ENCODE measurements at places on chromosomes 1 and 21.
A peak's percentile ranks its signal among the peaks of the same experiment; 100 is the strongest.

DNA sequence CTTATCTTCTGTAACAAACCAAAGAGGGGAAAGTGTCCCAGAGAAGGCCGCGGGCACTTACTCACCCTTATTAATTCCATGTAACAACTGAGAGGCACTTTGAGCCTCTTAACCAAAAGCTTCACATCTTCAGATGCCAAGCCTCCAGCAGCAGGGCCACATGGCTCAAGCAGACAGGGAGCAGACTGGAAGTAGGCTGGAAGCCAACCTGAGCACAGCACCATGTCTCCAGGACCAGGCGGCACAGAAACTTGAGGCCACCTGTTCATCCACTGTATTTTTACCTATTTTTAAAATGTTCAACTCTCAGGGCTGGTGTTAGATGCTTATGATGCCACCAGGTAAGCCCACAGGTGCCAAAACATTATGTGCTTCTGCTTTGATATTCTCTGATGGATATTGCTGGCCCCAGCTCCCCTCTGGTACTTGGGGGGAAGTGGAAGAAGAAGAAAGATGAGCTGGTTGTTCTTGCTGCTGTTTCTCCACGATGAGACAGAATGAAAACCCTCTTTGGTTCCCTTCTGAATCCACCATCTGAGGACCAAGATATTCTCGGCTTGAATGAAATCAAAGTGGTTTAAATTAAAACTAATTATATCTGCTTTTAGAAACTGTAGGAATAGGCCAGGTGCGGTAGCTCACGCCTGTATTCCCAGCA is 30.6 kb upstream of the SDE2 start:
- no peak for DNase-seq

DNA sequence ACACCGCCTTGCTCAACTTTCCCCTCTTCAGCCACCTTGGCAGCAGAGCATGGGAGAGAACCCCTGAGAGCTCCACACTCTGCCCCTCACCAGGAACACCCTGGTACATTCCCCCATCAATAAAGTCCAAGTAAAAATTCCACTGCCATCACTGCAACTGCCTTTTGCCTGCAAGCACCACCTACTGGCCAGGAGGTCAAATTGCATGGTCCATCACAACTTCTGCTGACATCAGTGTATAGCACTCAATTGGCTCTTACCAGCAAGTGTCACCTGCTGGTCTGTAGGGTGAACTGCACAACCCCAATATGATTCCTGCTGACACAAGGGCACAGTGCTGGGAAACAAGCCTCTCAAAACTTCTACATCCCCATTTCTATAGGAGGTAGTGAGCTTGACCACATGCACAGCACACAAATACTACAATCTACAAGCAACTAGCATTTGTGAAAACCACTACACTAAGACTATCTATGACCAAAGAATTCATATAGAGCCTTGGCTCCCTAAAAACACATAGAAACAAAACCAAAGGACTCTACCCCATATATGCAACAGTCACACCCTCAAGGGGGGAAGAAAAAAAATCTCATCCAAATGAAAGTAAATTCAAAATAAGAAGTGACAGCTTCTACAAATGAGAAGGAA is 69.2 kb downstream of the FASLG start:
- no peak for DNase-seq

GRCh38 chr1:46248122-46248920 is 758 bp downstream of the RAD54L start:
- no peak for DNase-seq

DNA sequence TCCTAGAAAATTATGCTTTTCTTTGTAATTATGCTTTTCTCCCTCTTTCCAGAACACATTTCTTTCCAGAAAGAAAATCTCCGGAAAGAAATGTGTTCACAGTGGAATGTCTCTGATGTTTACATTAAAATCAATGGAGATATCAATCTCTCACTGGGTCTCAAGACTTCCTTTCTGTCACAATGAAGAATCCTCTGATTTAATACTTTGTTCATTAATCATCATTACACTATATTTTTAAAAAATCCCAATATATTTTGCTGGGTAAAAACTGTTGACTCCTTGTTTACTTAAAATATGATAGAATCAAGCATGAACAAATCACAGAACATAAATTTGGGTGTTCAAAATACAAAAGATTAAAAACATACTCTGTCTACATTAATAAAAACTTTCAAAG is 26.3 kb upstream of the TGFBR3 start:
- no peak for DNase-seq

GRCh38 chr1:59156526-59157199 is 140.2 kb upstream of the FGGY start:
- peak; percentile 31 for DNase-seq

DNA sequence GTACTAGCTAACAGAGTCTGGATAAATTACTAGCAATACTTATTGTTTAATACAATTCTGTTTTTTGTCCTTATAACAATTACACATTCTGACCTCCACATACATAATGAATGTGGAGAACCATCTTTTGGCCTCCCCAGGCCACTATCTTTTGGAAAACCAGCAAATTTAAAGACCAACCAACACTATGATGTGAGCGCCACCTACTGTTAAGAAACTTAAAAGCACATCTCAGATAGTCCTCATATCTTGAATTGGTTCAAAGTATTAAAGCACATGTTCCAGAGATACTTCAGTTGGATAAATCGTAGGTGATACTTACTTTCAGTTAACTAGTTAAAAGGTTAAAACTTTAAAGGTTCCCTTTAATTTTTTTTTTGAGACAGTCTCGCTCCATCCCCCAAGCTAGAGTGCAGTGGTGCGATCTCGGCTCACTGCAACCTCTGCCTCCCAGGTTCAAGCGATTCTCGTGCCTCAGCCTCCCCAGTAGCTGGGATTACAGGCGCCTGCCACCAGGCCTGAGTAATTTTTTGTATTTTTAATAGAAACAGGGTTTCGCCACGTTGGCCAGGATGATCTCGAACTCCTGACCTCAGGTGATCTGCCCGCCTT is 29.3 kb upstream of the USP1 start:
- DNase-seq: peak; percentile 82

GRCh38 chr21:42114646-42115045 is 43.5 kb downstream of the UMODL1 start:
- no peak for DNase-seq

- peak; percentile 50 for DNase-seq
Measured at GRCh38 chr21:42234464-42235241, 15.7 kb downstream of the ABCG1 start.

DNA sequence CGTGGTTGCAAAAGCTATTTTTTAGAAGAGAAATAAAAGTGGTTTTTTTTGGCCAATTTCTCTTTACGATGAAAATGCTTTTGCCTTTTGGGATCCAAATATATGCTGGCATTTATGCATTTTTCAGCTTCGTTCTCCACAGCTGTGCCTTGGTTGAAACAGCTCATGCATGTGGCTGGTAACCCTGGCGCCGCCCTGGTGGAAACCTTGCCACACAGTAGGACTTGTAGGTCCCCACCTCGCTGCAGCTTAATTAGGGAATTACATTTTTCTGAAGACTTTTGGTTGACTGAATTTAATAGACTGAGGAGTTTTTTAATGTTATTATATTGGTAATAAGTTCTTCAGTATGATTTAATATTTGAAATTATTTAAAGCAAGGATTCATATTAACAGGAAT is 12.7 kb upstream of the PCP4 start:
- no peak for DNase-seq

DNA sequence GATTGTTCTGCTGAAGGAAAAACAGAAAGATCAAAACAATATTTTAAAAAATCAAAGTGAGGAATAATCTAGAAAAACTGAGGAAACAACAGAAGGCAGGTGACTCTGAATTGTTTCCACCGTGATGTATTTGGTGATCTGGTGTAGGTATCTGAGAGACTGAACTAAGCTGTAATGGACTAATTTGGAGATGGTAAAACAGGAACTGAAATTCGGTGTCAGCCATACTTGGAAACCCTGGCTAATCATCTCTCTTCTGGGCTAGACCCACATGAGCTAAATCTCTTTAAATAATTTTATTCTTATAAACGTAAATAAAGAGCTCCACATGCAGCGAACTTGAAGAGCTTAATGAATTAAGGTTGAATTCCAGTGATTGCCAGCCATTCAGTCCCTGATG is 1226.1 kb downstream of the NCAM2 start:
- DNase-seq: no peak

DNA sequence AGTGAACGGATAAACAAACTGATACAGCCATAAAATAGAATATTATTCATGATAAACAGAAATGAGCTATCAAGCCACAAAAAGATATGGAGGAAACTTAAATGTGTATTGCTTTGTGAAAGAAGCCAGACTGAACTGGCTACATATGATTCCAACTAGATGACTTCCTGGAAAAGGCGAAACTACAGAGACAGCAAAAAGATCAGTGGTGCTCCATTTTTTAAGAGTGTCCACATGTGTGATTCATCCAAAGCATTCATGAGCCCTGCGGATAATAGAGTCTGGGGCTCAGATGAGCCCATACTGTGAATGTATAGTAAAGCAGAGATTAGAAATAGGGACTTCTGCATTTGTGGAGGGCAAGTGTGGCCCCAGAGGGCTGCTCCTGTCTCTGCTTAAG is 7.8 kb upstream of the TMEM222 start:
- no peak for DNase-seq

- DNase-seq: no peak
Measured at GRCh38 chr1:247840818-247841217, 878 bp downstream of the OR11L1 start.

DNA sequence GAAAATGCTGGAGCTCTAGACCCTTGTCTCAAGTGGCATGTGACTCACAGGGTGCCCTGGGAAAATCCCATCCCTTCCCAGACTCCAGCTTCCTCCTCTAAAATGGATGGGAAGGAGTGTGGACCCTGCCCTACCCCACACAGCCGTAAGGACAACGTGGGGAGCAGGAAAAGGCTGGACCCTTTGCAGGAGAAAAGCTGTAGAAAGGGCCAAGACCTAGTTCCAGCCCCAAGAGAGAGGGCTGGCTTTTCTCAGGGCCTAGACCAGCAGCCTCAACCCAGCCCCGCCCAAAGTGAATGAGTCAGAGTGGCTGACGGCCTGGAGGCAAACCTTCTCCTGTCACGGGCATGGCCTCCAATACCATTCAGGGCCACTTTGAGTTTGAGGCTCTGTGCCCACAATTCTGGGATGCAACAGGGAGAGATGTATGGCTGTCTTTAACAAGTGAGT is 1.1 kb downstream of the LAMB3 start:
- no peak for DNase-seq

DNA sequence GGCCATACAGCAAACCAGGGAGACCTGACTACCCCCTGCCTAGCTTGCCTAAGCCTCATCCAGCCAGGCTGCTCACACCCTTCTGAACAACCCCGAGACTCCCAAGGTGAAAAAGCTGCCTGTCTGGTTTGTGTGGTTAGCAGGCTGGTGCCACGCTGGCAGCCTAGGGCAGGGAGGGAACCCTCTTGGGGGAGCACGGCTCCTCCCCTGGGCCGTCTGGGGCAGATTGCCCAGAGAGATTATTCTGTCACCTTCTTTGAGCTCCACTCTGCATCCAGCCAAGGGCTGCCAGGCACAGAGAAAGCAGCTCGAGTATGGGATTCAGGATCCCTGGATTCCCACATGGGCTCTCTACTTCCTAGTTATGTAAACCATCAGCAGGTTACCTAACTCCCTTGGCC is 27.5 kb upstream of the TCEA3 start:
- DNase-seq: peak; percentile 8

- DNase-seq: no peak
Measured at GRCh38 chr1:82073659-82074058, 272.9 kb downstream of the ADGRL2 start.

DNA sequence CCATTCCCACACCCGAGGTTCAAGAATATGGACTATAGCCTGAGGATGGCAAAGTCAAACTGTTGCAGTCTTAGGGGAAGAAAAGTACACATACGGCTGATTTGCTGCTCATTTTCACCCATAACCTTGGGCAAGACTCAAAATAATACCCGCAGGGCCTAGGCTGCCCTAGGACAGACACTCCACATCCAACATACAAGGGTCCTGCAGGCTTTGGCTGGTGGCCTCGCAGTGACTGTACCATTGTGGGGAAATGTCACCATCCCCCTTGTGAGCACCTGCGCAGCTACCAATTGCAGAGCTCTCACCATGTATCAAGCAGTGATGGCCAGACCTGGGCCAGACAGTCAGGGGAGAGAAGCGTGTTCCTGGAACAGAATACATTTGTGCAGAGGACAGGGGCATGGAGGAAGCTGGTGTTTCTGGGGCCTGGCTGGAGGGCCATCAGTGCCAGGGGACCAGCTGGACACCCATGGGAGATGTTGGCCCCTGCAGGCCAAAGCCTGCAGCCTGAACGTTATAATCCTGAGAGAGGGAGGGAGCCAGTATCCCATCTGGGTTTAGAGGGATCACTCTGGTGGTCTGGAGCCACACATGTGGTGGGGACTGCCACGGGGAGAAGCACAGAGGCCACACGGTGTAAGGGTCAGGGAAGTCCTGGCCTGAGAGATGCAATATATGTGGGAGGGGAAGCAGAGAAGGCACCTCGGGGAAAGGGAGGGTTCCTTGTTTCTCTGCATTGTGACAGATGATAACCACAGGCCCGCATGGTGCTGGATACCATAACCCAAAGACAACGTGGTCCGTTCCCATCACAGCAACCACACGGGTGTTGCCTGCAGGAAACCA is 101.2 kb downstream of the GLIS1 start:
- no peak for DNase-seq

DNA sequence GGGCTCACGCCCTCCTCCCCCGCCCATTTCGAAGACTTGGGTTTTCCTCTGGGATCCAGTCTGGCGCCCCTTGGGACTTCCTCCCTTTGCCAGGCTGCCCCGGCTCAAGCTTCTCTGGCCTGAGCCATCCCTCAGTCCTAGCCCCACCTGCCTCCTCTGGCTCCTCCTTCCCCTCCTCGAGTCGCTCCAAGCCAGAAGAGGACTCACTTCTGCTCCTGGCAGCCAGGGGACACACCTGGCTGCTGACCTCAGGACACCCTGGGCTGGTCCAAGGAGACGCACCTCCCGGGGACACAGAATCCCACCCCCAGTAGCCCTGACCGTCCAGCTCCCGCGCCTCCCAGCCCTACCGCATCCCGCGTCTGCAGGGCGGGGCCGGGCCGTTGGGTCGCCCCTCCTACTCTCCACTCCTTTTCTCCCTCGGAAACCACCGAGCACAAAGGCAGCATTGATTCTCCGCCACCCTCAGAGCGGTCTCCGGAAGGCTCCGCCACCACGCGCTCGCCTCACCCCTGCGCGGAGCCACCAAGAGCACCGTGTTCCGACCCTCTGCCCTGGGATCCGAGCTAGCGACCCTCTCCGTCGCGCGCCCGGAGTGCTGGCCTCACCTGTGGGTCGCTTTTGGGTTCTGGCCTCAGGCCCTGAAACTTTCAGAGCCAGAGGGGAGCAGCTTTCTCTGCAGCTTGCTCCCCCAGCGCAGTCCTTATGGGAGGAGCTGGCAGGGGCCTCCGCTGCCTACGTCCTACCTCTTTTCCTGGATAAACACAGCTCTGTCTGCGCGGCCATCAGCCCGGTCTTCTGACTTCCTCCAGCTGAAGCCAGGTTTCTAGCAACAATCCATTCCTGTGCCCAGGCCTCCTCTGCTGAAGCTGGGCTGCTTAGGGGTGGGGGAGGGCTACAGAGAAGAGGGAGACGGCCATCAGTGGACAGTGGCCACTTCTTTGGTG is at the start of gene C2CD4D:
Gene C2CD4D (minus strand): TSS at position 364 of the 947 bp plus-strand sequence. CDS start 831 bp downstream, outside the sequence.
- DNase-seq: peak; percentile 85

DNA sequence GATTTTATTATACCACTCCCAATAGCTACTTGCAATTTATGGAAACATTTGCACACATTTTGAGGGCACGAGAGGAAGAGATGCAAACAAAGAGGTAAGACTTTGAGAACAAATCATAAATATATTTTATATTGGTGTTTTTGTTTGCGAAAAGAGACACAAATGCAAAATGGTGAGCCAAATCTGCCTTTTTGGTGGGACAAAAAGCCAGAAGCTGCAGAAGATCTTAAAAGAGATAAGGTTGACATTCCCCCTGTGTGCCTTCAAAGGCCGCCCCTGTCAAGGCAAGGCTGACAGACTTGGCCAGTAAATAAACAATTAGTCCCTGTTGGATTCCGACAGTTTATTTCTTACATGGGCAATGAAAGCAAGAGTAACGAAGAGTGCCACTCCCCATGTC is 122.8 kb downstream of the LBR start:
- DNase-seq: no peak
